ENCODE measurements at places on chromosomes 4 and X.
A peak's percentile ranks its signal among the peaks of the same experiment; 100 is the strongest.

DNA sequence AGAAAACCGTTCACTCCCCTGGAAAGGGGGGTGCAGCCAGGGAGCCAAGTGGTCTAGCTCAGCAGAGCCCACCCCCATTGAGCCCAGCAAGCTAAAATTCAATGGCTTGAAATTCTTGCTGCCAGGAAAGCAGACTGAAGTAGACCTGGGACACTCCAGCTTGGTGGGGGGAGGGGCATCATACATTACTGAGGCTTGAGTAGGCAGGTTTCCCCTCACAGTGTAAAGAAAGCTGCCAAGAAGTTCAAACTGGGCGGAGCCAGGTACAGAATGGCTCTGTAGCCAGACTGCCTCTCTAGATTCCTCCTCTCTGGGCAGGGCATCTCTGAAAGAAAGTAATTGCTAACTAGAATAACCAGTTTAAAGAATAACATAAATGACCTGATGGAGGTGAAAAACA, 372.3 kb upstream of the F9 start:
- no peak for DNase-seq

DNA sequence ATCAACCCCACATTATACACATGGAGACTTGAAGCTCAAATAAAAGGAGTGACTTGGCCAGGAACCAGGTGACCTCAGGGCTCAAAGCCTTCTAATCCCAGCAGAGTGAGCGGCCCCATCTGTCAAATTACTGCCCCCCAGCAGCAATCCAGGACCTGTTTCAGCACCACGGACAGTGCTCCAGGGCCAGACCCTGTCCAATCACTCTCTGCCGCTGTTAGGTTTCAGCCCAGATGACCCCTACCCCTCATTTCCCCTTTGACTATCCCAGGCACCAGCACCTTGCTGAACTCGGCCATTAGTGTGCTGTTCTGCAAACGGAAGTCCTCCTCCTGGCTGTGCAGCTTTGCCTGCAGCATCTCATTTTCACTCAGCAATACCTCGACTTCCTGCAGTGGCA, 5.1 kb downstream of the GRIPAP1 start:
- no peak for DNase-seq

- DNase-seq = no peak
Measured at GRCh38 chr4:100208964-100209363, 18.7 kb upstream of the DDIT4L start.

DNA sequence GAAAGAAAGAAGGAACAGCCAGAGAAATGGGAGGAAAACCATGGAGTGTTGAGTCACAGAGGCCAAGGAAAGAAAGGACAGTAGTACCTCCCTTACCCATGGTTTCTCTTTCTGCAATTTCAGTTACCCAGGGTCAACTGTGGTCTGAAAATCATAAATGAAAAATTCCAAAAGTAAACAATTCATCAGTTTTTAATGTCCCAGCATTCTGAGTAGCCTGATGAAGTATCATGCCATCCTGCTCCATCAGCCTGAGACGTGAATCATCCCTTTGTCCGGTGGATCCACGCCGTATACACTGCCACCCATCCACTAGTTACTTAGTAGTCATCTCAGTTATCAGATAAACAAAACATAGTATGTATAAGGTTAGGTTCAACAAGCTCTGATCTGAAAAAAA, 114.2 kb downstream of the COMMD8 start:
- DNase-seq = no peak

- no peak for DNase-seq
Measured at GRCh38 chr4:16416601-16417000, 190.3 kb upstream of the TAPT1 start.

DNA sequence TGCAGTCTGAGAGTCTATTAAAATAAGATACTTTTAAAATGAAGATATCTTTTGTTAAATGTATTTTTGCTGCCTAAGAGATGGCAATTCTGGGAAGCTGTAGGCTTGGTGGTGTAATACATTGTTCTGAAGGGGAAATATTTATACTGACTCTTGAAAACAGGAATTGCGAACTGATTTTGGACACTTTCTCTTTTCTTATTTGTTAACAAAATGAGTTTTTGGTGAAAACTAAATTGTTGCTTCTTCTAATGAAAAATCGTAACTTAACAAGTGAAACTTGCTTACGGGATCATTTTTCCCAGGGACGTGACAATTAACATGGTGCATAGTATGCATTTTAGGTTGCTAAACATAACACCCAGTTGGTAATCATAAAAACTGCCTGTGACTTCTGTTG, 71.0 kb downstream of the RAPGEF2 start:
- DNase-seq = no peak

- no peak for DNase-seq
Measured at GRCh38 chr4:124025428-124025827, 628.8 kb downstream of the SPRY1 start.

DNA sequence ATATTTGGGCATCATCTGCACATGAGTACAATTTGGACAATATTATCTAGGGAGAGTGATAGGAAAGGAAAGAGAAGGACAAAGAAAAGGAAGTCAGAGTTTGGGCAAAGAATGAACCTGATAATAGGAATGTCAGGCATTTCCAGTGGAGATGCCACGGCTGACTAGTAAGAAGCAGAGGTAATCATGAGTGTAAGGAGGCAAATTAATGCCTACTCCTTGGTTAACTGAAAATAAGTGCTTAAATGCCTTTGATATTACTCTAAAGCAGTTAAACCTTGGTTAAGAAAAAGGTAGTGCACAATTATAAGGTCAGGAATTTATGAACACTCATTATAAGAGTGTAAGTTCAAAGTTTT, 99.2 kb upstream of the DDIT4L start:
- no peak for DNase-seq

DNA sequence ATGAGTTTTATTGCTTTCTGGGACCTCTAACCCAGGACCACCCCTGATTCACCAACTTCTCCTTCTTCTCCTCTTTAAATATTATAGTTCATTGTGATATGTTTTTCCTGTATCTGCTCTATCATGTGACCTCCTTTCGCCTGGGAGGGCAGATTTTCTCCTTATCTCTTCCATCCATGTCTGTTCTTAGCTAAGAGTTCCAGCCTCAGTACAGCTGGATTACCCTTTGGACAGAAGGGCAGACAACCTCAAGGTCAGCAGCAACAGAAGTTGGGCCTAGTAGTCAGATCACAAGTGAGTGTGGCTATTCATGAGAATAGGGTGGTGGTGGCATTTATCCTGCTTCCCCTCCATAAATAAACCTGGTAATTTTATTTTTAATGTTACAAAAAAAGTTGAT, 5.7 kb upstream of the XK start:
- DNase-seq = no peak

DNA sequence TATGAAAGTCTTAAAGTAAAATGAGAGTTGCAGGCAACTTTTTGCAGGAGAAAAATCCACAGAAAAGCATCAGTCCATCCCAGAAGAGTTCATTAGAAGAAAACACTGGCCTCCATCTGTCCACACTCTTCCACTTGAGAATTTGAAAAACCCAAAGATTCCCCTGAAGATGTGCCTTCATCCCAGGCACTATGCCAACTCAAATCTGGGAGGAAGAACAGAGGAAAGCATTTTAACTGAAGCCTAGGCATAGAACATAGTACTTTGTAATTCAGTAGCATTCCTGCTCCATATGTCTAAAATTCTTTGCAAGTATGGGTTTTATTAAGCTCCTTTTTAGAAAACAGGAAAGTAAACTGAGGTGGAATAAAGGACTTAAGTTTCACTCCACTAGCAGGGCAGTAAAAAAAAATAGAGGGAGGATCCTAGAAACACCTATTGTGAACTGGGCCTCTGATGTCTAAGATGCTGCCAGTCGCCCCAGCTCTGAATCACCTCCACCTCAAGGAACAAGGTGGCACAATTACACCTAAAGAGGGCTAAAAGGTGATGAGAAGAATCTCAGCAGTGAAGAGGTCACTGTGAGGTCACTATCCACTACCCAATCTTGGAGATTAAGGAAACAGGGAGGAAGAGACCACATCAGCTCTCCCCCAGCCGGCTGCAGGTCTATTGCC, 141.9 kb upstream of the FAM241A start:
- no peak for DNase-seq

DNA sequence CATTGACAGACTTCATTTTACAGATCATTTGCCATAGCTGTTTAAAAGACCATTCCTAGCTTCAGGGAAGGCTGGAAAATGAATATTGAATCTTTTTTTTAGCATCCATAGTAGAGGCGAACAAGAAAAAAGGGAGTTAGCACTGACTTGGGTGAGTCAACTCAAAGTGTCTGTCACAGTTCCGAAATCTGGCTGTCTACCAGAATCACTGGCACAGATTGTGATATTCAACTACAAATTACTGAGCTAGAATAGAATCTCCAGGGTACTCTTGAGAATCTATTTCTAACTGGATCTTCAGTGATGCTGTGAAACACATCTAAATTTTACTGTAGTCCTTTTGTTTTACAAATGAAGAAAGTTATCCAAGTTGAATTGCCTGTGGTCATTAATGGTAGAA, 31.5 kb downstream of the SEC24B start:
- DNase-seq = no peak

DNA sequence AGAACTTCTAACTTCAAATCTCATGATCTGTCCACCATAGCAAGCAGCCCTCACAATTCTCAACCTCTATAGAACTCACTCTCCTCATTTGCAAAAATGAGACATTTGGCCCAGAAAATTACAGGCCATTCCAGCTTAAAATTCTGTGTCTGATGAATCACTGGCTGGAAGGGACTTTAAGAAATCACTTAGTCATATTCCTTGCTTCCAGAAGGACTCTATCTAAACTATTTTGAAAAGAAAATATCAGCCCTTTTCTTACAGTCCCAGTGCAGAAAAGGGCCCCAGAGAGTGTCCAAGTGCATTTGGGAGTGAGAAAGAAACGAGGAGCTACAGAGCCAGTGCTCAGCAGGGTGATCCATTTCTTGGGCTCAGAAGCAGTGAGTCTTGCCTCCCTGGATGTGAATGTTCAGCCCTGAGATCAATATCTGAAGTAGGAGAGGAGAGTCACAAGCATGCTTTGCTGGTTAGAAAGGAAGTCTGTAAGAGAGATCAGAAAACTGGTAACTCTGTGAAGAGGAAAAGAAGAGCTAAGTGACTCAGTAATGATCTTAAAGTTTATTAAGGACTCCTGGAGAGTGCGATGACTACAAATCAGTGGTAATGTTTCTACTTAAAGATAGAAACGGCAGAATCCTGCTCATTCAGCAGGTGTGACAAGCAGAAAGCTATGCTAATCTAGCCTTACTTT, 139.8 kb downstream of the PALLD start:
- no peak for DNase-seq

- no peak for DNase-seq
Measured at GRCh38 chr4:23973308-23973855, 83.5 kb upstream of the PPARGC1A start.

DNA sequence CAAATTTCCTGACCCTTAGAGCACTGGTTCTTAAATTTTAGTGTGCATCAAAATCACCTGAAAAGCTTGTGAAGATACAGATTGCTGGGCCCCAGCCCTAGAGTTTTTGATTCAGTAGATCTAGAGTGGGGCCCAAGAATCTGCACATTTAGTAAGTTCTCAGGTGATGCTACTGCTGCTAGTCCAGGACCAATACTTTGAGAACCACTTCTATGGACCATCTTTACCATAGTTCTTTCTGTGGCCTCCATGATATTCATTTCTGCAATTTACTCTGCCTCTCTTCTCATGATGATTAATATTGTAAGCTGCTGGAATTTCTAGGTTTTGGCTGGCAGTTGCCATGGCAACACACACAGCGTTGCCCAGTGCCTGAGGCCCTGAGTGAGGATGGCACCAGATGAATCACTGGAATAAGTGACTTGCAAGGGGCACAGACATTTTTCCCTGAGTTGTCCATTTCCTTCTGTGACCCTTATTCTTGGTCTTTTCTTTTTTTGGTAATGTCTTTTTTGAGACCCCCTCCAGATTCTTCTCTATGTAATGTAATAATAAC, 83.6 kb downstream of the PPP1R2C start:
- DNase-seq = peak; percentile 11

DNA sequence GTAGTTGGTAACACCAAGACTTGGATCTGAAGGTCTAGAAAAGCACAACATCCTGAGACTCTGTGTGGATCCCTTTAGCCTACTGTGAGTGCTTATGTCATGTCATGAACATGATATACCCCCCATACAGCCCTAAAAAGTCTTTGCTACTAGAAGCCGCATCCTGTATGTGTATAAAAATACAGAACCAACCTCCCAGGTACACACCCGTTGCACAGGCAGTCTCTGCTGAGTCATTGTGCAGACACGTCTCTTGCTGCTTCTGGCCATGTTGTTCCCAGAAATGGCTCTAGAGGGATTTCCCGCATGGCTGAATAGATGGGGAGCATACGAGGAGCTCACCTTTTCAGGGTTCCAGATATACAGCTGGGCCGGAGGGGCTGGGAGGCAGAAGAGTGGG, 93.3 kb downstream of the MAMLD1 start:
- no peak for DNase-seq

DNA sequence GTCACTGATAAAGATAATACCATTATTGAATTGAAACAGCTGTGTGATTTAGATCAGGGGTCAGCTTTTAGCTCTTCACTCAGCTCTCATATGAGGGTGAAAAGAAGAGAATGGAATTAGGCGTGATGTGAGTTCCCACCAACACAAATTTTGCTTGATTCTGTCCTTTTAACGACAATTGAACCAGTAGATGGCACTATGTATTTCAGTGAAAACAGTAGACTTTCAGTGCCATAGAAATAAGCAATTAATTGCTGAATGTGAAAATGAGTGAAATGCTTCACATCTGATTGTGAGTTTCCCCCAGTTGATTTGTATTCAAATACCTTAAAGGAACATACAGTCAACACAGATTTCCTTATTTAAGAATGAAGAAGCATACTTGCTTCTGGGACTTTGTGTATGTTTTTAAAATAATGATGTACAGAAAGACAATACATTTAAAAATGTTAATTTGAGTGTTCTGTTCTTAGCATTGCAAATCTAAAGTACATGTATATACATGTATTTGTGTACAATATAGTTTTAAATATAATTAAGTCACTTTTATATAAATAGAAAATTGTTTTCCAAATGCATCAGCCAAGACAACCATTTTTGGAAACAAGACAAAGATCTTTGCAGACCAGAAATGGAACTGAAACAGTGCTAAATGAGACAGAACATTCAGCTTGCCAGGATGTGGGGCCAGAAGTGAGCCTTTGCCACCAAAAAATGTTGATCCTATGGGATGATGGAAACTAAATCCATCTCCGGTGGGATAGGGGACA, 178.8 kb downstream of the SNCA start:
- DNase-seq = no peak

- no peak for DNase-seq
Measured at GRCh38 chrX:107442914-107443527, 6.4 kb upstream of the FRMPD3 start.
